ENCODE measurements at places on chromosomes 2 and 18.

DNA sequence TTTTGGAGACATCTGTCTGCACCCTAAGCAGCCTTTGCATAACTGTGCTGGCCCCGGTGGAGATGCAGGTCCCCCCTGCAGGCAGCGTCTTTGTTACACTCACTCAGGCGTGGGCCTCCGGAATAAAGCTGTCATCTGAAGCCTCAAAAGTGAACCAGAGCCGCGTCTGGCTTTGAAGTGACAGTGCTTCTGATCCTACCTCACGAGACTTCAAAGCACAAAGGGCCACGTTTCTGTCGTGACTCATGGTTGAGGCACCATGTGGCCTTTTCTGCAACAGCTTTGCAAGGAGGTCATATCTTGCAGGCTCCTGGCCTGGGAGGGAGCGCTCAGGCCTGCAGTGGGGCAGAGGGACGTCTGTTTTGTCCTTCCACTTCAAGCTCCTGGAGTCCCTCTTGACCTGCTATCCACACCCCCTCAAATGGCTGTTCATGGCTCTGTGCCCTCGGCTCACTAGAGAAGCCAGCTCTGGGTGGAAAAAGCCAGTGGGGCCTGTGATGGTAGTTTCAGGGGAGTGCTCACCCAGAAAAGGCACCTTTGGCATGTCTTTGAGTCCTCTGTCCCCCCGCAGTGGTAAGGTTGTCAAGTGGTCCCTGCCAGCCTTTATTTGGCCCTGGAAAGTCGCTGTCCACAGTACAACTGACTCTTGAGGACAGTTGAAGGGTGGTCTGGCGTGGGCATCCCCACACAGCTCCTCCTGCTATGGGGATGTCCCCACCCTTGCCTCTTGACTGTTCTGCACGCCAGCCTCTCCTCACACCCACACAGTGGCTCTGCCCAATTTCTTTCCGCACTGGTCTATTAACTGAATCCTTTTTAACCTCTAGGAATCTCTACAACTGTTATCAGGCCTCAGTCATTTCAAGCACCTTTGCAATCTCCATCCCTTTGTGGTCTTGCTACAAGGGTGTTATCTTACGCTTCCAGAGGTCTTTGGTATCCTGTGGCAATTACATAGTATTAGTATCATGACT, 19.3 kb downstream of the GPR55 start:
- peak; percentile 39 for DNase-seq

- no peak for DNase-seq
Measured at GRCh38 chr2:46841621-46842020, 74.0 kb downstream of the MCFD2 start.

DNA sequence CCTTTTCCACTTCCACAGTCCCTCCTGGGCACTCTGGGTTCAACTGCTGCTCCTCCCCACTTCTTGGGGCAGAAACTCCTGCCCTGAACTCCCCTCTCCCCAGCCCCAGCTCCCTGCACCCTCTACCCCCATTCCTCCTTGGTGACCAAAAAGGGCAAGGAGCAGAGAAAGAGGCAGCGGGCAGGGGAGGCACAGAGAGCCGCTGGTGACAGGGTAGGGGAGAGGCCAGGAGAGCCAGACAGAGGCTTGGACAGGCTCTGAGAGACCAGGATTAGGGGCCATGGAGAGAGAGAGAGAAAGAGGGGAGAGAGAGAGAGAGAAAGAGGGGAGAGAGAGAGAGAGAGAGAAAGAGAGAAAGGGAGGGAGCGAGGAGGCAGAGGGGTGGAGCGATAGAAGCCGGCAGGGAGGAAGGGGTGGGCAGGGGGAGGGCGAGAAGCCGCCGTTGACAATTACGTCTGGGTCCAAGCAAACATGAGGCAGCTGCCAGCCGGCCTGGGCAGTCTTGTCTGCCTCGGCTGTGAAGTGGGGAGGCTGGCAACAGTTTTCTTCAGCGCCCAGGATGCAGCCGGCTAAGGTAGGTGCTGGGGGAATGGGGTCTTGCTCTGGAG, at the start of gene KCNIP3:
KCNIP3 (plus strand) TSS at position 468 of the 608 bp plus-strand sequence; CDS start at position 560, 92 bp downstream.
- DNase-seq, result no peak

- no peak for DNase-seq
Measured at GRCh38 chr2:85171916-85172315, 38.7 kb downstream of the TCF7L1 start.

DNA sequence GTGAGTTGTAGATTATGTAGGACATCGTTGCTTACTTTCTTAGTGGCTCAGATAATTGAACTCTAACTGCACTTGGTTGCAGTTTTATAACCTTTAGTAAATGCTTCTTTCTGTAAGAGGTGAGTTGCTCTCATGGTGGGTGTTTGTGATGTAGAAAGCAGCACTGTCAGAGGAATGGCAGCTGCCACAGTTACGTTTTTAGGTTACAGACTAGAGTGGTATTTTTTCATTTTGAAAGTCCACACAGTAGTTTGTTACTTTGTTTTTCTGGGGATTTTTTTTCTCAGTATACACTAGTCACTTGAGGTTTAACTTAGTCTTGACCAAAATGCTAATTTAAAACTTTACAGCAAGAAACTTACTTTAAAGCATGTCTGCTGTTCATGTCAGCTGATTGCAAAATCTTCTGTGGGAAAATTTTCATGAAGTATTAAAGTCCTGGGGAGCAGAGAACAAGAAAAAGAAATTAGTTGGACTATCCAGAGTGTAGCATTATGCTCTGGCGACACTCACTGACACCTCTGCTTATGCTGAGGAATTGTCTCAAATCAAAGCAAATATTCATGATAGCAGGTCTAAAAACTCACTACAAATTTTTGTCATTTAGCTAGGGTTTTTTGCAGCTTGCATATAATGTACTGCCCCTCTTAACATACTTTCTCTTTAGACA, 14.8 kb downstream of the AFTPH start:
- DNase-seq, result no peak

DNA sequence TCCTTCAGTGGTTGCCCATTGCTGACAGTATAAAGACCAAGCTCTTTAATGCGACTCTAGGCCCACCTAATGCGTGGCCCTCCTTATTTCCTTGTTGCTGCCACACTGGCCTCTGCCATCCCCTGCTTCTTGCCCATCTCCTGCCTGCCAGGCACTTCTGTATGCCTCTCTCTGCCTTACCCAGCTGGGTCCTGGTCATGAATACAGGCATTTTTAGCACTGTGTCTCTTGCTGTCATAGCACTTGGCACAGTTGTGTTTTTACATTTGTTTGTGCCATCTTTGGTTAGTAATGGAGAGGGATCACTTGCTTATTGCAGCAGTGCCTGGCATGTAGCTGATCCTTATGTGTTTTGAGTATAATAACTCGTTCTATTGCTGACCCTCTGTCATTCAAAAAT, 38.7 kb downstream of the MAP4K4 start:
- DNase-seq, result no peak

GRCh38 chr2:215417400-215417951, 18.4 kb downstream of the FN1 start:
- DNase-seq, result no peak

GRCh38 chr18:57792631-57793301, 10.3 kb downstream of the ATP8B1 start:
- DNase-seq, result no peak

- no peak for DNase-seq
Measured at GRCh38 chr2:240447934-240448333, 12.5 kb downstream of the GPC1 start.

- DNase-seq, result no peak
Measured at GRCh38 chr2:40435426-40436092, 16.3 kb downstream of the SLC8A1 start.

- peak; percentile 45 for DNase-seq
Measured at GRCh38 chr18:2985628-2986027, 27.3 kb downstream of the LPIN2 start.

GRCh38 chr2:164141271-164141670, 405.5 kb upstream of the FIGN start:
- DNase-seq, result no peak

GRCh38 chr2:44930274-44931197, 11.0 kb upstream of the SIX3 start:
- DNase-seq, result no peak

DNA sequence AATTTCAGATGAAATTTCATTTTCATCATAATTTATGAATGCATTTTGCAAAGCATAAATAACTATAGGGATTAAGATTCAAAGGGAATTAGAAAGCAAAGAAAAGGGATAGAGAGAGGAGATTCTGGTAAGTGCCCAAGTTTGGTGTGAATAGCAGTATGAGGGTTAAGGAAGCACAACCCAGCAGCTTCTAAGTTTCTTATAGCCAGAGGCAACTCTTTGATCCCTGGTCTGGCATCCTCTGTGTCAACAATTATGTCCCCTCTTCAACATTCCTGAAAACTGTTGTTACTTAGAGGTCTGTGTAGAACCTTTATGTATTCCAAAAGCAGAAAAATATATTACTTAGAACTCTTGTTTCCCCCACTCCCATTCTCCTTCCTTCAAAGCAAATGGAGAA, 171.6 kb upstream of the SATB2 start:
- DNase-seq, result no peak

GRCh38 chr18:31484461-31484860, 13.5 kb upstream of the DSG2 start:
- DNase-seq, result no peak

GRCh38 chr2:12965540-12966269, 249.0 kb downstream of the TRIB2 start:
- no peak for DNase-seq

Measured in LoVo (cell line).